ENCODE measurements at places on chromosomes 2 and 18.

DNA sequence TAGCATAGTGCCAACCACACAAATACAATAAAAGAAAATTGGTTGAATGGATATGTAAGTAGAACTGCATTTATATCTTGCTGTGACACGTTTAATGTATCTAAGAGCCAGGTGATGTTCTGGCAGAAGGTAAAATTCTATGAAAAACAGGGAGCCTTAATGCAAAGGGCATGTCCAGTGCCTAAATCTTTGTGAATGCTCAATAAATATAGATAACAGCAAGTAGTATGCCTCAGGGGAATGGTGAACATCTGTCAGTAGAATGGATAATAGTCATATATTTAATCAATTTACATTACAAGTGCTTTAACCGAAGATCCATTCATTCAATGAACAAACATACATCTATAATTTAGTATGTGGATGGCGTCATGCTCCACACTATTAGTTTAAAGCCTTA lies 43.7 kb upstream of the NYAP2 start:
- no peak for DNase-seq

- DNase-seq, result no peak
Observed at GRCh38 chr2:128941751-128942150, 623.1 kb upstream of the HS6ST1 start.

GRCh38 chr2:24047703-24048033 lies 477 bp upstream of the WDCP start:
- no peak for DNase-seq

- DNase-seq, result no peak
Observed at GRCh38 chr2:121777699-121778058, 22.2 kb downstream of the TSN start.

- DNase-seq, result no peak
Observed at GRCh38 chr2:64063924-64064331, 44.7 kb upstream of the VPS54 start.

DNA sequence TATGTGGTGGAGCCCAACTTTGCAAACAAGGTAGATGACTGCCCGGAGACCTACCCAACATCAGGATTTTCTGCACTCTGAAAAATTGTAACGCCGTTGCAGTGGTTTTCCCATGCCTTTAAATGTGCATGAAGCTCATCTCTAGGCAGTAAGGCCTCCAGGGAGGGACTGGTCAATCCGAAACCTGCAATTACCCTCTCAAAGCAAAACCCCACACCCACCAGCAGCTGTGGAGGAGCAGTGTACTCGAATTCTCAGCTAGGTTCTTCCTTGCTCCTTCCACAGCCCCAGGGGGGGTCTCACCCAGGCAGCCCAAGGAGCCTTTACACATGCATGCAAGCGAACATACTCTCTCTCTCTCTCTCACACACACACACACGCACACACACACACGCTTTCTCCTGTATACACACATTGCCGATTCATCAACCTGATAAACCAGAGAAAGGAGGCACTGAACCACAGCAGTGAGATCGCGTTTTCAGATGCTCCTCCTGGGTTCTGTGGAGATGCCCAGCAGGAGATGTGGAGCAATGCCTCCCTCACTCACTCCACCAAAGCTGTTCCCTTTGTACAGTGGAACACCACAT lies 109.2 kb downstream of the VIT start:
- no peak for DNase-seq

- DNase-seq, result no peak
Observed at GRCh38 chr2:231181860-231182512, 16.4 kb upstream of the ARMC9 start.

DNA sequence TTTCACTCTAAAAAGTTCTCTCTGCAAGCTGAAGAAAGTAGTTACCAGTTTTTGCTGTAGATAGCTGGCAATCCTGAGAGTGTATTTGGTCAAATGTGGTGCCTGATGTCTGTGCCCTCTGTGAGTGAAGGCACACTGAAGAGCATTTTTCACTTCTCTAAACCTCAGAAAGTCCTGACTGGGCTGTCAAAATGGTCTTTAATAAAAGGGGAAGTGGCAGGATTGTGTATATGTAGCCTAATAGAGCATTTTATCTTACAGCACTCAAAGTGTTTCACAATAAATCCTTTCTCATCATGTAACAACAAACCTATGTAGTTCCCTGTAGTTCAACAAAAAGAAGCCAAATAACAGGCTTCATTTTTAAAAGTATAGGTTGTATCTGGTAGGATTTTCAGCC lies 1552.3 kb upstream of the SLC39A10 start:
- DNase-seq, result no peak

DNA sequence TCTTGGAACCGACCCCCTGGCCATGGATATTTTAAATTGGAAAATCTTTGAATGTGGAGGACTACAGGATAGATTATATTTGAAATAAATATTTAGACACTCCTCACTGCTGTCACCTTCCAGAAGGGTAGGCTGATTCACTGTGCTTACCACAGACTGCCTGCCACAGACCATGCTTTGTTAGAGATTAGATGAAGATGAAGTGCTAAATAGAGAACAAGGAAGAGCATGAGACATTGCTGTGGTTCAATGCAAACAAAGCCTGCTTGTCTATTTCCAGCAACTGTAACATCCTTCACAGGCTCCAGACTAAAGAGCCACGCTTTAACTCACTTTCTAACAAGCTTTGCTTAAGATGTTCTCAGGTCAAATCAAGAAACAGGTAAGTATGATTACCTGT lies 81.0 kb upstream of the TMEM17 start:
- DNase-seq, result no peak

DNA sequence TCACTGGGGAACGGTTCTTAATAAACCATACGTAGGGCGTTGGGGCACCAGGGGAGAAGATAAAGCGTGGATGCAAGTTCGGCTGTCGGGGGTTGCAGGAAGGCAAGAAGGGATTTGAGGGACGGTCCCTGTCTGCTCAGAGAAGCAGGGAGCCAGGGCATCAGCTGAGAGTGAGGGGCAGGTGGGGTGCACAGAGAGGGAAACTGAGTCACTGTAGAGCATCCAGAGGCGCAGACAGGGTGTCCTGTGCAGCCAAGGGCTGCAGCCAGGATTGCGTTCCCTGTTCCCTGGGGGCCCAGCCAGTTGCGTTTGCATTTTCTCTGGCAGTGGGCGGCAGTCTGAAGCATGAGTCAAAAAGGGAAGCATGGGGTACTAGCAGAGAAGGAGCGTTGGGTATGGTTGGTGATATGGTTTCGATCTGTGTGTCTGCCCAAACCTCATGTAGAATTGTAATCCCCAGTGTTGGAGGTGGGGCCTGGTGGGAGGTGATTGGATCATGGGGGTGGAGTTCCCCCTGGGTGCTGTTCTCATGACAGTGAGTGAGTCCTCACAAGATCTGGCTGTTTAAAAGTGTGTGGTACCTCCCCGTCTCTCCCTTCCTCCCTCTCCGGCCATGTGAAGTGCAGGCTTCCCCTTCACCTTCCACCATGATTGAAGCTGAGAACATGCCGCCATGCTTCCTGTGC lies 202.9 kb downstream of the NDUFA10 start:
- no peak for DNase-seq

- DNase-seq, result no peak
Observed at GRCh38 chr2:45258311-45258710, 249.1 kb upstream of the SIX2 start.

DNA sequence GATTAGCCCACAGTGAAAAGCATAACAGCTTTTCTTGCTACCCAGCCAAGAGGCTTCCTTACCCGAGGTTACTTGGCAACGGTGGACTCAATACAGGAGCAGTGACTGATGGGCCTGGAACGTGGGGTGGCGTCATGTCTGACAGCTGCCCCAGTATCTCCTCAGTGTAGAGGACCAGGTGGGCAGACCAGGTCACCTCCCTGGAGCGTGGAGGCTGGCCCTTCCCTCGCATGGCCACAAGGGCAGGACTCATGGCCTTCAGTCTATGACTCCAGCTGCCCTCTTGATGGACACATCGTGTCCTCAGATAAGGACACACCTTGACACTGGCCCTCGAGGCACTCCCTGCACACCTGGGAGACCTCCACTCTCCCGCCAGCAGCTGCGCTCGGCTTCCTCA lies 6.4 kb downstream of the ASPRV1 start:
- no peak for DNase-seq

DNA sequence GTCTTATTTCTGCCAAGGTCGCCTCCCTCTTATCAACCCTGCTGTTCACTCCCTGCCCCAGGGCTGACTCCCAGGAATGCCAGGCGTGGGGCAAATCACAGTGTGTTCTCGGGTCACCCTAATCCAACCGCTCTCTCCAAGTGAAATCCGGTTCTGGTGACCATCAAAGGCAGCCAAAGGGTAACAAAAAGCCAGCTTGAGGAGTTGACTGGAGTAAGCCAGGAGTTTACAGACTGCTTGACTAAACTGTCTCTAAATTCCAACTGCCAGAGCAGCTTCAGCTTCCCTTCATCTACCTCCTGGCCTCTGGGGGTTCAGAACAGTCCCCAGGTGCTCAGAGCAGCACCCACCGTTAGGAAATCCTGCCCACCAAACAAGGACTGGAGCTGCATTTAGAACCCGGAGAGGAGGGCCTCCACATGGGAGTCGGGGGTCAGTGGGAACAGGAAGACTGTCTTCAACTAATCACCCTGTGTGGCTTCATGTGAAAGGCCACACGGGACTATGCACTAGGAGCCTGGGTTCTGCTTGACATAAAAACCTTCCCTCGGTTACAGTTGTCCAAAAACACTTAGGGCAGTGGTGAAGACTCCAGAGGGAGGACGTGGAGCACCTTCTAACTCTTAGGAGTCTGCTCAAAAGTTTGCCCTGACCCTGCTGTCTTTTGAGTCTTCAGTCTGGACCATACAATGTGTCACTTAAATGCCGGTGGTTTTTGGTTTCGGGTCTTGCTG lies 24.2 kb upstream of the MCFD2 start:
- DNase-seq, result no peak

DNA sequence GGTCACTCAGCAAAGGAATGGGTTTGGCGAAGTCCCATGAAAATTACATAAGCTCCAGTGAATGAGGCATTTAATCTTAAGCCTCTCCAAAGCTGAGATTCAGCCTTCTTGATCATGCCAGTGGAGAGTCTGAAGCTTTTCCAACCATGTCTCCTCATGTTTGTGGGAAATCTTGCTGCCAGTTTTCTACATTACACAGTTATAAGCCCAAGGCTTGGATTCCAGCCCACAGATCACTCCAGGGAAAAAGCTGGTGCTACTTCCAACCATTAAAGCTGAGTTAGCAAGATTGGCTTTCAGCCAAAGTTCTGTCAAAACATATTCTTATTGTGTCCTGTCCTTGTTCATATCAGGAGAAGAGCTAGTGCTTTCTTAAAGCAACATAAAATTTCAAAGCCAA lies 293.8 kb downstream of the LRRTM4 start:
- no peak for DNase-seq

GRCh38 chr2:236158969-236159777 lies 9.0 kb downstream of the GBX2 start:
- no peak for DNase-seq

Measured in stimulated activated CD4-positive, alpha-beta T cell treated with anti-CD3 and anti-CD28 coated beads, TNF-alpha, amount 100 ng/mL, for 1 hour (primary cell).